ENCODE measurements at places on chromosomes 7 and 10. TPM values are rescaled to one million over a fixed set of nuclear protein-coding genes. Genes with fewer than 3 reads are reported as not detected.

SLC26A5 gene
- polyA plus RNA-seq: 0.22 TPM

CCDC172 gene
- polyA plus RNA-seq: 0.16 TPM

PHKG1 gene
- polyA plus RNA-seq: 0.60 TPM

HOXA6 gene
- 1.3 TPM for polyA plus RNA-seq

LIPF gene
- polyA plus RNA-seq: 1.0 TPM

MYL7 gene
- 3.5 TPM for polyA plus RNA-seq

SAMD9L gene
- polyA plus RNA-seq: 4.9 TPM

AKR1C4 gene
- 0.20 TPM for polyA plus RNA-seq

SLC26A3 gene
- polyA plus RNA-seq: 0.48 TPM

Measured in adrenal gland (tissue), 19 donors.